ENCODE measurements at places on chromosomes 3 and 15.

GRCh38 chr3:128367761-128368160, 98.9 kb downstream of the DNAJB8 start:
- DNase-seq = no peak

DNA sequence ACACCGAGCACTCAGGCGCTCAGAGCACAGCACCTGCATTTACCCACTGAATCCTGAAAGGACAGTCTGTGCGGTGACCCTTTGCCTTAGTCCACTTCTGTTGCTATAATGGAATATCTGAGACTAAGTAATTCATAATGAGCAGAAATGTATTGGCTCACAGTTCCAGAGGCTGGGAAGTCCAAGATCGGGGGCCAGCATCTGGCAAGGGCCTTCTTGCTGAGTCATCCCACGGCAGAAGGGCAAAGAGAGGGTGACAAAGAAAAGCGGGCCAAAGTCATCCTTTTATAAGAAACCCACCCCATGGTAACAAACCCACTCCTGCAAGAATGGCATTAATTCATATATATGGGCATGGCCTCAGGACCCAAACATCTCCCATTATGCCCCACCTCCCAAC, 27.7 kb downstream of the POC1A start:
- DNase-seq = no peak

DNA sequence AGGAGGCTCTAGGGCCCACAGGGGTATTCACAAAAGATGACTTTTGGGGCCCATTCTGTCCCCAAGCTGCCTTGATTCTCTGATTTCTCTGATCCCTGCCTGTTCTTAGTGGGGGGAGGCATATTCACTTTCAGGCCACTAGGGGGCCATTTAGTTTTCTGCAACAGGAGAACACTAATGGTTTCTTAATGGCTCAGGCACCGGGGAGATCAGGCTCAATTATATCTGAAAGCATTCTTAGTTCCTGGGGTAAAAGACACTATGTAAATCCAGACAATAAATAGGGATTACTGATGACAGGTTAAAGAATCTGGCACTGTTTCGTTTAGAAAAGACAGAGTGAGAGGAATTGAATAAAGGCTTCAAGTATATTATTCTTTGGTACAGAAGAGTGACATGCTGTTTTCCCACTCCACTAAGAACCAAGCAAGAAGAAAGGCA, 2.5 kb upstream of the INAFM2 start:
- peak; percentile 26 for DNase-seq

GRCh38 chr3:56917361-56918110, 115.8 kb upstream of the ARHGEF3 start:
- no peak for DNase-seq

GRCh38 chr3:115766587-115767482, 143.5 kb downstream of the GAP43 start:
- no peak for DNase-seq

DNA sequence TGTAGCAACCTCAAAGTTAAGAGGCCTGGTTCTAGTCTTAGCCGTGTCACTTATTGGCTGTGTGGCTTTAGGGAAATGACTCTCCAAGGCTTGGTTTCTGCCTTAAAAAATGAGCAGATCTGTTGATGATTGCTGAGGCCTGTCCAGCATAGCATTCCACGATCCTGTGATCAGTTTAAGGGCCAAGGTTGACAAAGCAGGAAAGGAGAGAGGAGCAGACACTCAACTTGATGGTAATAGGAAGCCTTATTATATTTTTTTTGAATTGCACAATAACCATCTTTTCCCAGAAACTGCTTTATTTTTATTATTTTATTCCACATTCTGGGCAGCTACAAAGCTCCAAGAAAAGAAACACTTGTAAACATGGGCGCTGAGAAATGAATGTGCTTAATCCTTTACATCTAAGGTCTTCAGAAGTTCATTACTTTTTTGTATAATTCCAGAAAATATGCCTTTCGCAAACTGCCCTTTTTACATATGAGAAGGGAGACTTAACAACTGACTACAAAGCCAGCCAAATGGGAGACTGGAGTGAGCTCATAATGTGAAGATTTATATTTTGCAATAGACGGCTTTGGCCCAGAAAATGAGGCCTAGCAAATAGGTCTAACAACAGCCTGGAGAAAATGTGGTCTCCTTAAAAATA, 241.0 kb downstream of the ATP8B4 start:
- DNase-seq = no peak

DNA sequence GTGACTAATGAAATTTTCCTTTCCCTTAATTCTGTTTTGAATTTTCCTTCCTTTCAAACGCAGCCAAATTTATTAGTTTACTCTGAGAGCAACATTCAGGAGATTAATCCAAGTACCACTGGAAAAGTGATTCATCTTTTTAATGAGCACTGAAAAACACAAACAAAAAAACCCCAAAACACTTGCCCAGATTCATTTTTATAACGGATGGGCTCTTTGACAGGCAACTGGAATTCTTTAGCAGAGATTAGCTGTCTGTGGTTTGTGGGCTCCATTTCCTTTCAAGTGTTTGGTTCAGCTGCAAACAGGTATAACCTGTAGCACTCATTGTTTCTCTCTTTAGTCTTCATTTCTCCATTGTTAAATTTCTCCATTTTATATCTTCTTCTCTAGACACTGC, 3.1 kb upstream of the POLR2M start:
- no peak for DNase-seq

DNA sequence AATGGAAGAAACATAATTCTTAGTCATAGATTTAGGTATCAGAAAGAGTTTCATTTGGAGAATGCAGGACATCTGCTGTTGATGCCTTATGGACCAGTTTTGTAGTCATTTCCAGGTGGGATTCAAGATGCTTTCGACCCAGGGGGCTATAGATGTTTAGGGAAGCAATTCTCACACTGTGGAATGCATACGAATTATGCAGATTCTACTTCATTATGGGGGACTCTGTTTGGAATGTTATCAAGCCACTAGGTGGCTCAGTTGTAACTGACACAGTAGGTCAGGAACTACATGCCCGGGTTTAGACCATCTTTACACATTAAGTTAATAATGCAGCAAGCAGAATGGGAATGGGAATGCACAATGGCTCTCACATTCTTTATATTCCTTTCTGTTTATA, 1359.8 kb downstream of the ZPLD1 start:
- no peak for DNase-seq

DNA sequence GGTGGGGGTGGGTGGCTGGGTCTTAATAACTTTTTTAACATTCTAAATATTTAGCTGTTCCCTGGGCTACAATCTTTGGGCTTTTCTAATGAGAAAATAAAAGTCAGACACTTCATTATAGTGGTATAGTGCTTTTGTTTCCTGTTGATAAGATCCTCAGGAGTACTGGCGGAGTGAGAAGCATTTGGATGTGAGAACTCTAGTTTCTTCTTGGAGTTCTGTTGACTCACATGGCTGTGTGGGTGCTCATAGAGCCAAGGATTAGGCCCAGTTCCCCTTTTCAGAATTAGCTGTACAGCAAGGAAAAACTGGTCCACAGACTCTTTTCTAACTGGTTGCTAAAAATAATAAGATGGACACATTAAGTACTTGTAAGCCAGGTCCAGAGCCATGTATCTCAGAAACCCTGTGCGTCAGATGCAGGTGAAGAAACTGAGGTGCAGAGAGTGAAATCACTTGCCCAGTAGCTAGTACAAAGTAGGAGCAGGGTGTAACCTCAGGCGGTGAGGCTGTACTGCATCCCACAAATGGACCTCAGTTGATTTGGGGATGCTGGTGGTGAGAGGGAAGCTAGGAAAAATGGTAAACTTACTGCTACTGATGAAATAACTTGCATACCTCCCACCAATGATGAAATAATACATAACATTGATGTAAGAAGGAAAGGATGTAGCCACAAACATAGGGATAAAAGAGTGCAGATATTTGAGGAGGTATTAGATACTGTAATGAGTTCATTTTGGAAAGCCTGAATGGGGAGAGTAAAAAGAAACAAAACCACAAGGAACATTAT, 2.3 kb downstream of the ITPR1 start:
- no peak for DNase-seq

GRCh38 chr3:114994554-114995341, 152.3 kb downstream of the ZBTB20 start:
- no peak for DNase-seq

DNA sequence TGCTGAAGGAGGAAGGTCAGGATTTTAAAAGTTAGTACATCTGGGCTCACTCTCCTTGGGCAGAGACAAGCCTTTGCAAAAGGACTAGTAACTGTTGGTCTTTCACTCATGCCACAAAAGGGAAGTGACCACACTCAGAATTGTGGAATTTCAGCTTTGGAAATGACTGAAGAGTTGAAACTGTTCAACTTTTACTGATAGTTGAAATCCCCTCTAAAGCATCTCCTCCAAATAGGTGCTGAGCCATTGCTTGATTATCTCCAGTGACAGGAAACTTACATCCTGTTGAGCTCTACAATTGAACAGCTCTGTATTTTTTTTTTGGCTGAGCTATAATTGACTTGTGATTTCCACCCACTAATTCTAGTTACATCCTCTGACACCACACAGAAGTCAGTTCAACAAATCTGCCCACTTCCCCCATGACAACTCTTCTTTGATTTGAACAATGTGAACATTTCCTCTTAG, 254.8 kb upstream of the TPRG1 start:
- peak; percentile 11 for DNase-seq

GRCh38 chr15:100717596-100717995, 115.2 kb downstream of the ASB7 start:
- DNase-seq = no peak

DNA sequence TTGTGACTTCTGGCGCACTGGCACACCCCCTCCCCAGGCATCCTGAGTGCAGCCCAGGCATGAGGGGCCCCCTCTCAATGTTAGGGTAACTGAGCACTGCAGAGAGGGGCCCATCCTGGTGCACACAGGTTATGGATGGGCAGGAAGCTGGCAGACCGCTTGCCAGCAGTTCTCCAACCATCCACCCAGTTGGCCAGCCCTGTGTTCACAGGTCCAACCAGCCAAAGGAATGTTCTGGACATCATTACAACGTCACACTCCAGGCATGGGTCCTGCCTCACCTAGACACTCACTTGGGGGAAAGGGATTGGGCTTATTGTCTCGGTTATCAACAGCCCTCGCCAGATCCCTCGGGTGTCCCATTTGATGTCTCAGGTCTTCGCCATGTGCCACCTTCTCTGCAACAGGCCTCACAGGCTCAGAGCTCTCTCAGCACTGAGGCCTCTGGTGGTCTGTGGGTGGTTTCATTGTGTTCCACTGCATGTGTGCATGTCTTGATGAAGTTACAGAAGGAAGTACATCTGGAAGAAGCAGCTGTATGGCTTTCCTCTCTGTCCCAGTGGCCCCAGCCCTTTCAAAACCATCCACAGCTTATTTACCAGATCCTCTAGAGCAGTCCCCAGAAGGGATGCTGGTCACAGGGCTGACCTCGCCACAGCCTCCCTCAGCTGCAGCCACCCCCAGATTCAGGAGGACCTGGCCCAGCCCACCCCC, 23.7 kb downstream of the ADCY5 start:
- no peak for DNase-seq

DNA sequence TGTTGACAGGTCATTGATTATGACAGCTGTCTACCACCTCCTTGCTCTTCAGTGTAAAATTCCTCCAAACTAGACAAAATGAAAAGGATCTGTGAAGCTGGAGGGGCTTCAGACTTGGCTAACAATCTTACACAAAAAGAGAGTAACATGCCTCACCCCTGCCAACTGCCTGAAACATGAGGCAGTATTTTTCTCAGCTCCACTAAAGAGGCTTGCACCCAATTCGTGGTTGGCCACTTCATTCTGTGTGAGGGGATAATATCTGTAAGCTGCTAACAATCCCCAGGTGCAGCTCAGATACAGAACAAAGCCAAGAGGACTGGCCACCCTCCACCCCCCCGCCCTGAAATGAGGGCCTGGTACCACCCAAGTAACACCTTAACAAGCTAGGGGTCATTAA, 2.8 kb downstream of the MB21D2 start:
- DNase-seq = no peak

DNA sequence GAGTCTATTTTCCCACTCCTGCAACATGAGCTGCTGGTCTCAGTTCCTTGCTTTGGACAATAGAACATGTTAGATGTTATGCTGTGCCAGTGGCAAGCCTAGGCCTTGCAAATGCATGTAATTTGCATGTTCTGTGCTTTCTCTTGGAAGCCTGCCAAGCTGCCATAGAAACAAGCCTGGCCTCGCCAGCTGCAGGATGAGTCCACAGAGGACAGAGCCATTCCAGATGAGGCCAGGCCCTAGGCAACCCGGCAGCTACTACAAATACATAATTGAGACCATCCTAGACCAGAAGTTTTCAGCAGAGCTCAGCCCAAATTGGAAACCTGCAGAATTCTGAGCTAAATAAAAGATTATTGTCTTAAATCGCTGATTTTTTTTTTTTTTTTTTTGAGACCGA, 39.6 kb downstream of the TRIM69 start:
- no peak for DNase-seq

- DNase-seq = no peak
Observed at GRCh38 chr3:176697284-176697889, 499.9 kb downstream of the TBL1XR1 start.

DNA sequence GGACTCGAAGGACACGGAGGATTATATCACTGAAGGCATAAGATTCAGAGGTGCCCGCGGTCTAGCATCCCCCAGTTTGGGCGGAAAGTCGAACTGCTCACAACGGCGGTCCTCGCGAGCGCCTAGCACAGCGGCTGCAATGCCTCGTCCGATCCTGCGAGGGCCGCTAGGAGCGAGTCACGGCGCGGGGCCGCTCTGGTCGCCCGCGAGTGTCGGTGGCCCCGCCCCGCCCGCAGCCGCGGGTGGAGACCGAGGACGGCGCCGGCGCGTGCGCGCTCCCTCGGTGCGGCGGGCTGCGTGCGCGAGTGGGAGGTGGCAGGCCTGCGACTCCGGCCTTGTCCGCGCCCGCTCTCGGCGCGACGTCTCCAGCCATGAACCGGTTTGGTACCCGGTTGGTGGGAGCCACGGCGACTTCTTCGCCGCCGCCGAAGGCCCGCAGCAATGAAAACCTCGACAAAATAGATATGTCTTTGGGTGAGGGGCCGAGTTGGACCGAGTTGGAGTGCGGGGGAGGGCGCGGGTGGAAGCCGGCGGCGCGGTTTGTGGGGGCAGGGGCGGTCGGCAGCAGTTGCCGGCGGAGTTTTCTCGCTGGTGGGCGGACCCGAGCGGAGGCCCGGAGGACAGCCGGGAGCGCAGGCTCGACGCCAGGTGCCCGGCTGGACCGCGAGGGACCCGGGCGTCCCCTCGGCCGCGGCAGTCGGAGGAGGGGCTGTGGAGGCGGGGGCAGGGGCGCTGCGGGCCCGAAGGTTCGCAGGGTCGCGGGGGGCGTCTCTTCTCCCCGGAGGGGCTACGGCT, at the start of gene FYTTD1:
Gene FYTTD1 (plus strand): TSS at position 283 of the 795 bp plus-strand sequence. CDS start 89 bp downstream, at position 372.
- peak; percentile 76 for DNase-seq

- DNase-seq = no peak
Observed at GRCh38 chr3:130963878-130964277, 62.7 kb downstream of the ASTE1 start.

DNA sequence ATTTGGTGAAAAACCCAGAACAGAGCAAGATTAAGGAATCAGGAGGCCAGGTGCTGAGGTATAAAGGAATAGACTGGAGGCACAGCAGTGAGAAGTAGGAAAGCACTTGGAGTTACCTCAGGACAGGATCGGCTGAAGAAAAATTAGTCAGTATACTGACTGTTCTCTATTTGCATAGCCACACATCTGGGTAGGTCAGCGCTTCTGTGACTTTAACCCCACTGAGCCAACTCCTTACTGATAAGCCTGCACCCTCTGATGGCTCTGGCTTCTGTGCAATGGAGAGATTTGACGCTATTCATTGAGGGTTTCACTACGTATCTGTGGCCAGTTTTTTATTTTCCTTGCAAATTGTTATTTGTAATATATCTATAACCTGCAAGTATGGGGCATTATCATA, 22.3 kb downstream of the MECOM start:
- no peak for DNase-seq

GRCh38 chr3:157175691-157176507, 16.0 kb upstream of the CCNL1 start:
- no peak for DNase-seq

GRCh38 chr3:194537732-194538247, 51.0 kb upstream of the ATP13A3 start:
- DNase-seq = no peak

Measured in T-helper 2 cell (primary cell).